ENCODE measurements at places on chromosomes 5 and 9.

- H3K27me3 ChIP-seq, result peaks cover 44% of the 10 kb centered on the region
- H3K4me3 ChIP-seq, result peak overlapping the region; percentile 79
- H3K36me3 ChIP-seq, result peaks cover 7% of the 10 kb centered on the region
Observed at GRCh38 chr5:129905473-129906176, 1.4 kb downstream of the CHSY3 start.

DNA sequence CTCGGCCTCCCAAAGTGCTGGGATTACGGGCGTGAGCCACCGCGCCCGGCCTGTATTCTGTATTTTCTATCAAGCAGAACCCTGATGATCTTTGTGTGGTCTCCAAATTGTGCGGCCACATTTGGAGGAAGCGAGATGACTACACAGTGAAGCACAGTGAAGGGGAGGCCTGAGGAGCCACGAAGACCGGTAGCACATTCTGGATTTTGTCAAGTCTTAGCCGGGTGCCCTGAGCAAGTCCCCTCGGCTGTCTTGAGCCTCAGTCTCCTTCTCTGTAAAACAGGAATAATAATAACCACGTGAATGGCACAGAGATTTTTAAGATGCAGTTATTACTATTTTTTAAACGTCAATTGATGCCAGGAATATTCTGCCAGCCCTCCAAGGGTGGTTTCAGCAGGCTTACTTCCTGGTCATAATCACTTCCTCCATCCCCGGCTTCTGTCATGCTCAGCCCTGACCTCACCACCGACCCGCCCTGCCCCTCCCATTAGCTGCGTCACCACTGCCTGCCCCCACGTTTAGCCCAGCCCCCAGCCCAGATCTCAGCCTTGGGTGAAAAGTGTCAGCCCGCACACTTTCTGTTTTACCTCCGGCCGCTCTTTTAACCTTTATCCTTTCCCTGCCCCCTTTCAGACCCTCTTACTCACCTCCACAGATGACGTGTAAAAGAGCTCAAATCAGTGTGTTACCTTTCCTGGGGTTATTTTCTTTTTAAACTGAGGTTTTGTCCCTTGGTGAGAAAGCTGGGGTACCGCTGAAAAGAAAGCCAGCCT is 27.0 kb upstream of the ERGIC1 start:
- no peaks in the 10 kb centered on the region for H3K27me3 ChIP-seq
- peaks cover 12% of the 10 kb centered on the region for H3K4me1 ChIP-seq
- DNase-seq, result peak; percentile 70
- H3K4me3 ChIP-seq, result peak overlapping the region; percentile 77
- no peaks in the 10 kb centered on the region for H3K36me3 ChIP-seq

DNA sequence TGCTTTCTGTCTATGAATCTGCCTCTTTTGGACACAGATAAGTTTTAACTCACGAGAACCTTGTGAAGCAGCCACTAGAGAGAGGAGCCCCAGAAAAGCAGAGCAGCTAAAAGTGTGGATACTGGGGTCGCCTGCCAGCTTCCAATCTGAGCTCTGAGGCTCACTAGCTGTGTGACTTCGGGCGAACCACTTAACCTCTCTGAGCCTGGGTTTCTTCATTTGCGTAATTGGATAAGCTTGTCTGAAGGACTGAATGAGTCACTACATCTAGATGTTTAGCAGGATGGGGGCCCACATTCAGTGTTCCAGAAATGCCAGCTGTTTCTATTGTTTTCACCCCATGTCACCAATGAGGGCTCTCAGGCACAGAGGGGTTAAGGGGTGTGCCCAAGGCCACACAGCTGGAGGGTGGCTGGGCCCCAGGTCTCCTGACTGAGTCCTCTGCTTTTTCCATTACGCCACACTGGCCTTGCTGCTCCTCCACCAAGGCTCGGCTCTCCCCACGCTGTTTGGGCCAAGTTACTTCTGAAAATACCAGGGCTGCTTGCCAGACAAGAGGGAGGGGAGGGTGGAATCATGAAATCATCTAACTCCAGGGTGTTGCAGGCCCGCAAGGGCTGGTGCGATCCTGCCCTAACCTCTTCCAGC is 36.2 kb downstream of the SH3PXD2B start:
- H3K36me3 ChIP-seq, result no peaks in the 10 kb centered on the region
- no peak overlapping the region for H3K4me3 ChIP-seq
- H3K27me3 ChIP-seq, result no peaks in the 10 kb centered on the region

GRCh38 chr5:176166427-176166826 is 71.8 kb upstream of the SIMC1 start:
- no peak overlapping the region for H3K4me3 ChIP-seq
- no peak for DNase-seq
- no peak overlapping the region for H3K27ac ChIP-seq
- peaks cover 34% of the 10 kb centered on the region for H3K27me3 ChIP-seq

DNA sequence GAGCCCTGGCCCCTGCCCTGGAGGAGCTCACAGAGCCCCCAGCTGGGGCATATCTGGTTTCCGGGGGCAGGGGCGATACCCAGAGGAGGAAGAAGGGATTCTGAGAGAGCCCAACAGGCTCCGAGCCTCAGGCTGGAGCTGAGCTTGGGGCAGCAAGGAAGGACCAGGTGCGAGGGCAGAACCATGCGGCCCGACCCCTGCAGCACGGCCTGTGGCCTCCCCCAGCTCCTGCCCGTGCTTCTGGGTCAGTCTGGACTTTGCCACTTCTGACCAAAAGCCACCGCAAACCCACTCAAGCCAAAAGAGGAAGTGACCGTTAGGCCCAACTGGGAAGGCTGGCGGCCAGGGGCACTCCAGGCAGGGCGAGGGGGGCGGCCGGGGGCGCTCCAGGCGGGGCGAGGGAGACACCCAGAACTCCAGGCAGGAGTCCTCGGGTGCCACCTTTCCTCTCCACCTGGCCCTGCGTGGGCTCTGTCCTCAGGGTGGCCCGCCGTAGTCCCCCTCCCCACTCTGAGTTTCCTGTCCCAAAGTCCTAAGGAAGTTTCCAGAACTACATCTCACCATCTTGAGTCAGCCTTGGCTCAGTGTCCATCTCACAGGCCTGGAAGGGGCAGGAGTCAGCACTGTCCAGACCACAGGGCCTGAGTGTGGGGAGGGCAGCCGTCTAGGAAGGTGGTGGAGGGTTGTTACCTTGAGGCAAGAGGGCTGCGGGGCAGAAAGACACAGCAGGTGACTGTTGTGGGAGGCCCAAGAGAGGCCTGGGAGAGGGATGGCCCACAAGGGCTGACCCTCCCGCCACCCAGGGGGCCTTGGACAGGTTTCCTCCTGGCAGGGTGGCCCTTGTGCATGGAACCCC is 946 bp upstream of the LTC4S start:
- no peak for DNase-seq
- peak overlapping the region; percentile 46 for H3K4me3 ChIP-seq
- H3K27me3 ChIP-seq, result no peaks in the 10 kb centered on the region
- H3K36me3 ChIP-seq, result peaks cover 14% of the 10 kb centered on the region
- H3K27ac ChIP-seq, result peak overlapping the region; percentile 80
- peaks cover 32% of the 10 kb centered on the region for H3K4me1 ChIP-seq

- DNase-seq, result no peak
- H3K4me3 ChIP-seq, result no peak overlapping the region
- H3K4me1 ChIP-seq, result no peaks in the 10 kb centered on the region
- H3K27me3 ChIP-seq, result peaks cover 14% of the 10 kb centered on the region
- no peak overlapping the region for H3K27ac ChIP-seq
Observed at GRCh38 chr9:34723141-34723540, 13.2 kb upstream of the CCL21 start.

- H3K27ac ChIP-seq, result no peak overlapping the region
- H3K36me3 ChIP-seq, result no peaks in the 10 kb centered on the region
- no peak for DNase-seq
- no peaks in the 10 kb centered on the region for H3K27me3 ChIP-seq
- H3K4me1 ChIP-seq, result no peaks in the 10 kb centered on the region
- H3K4me3 ChIP-seq, result no peak overlapping the region
Observed at GRCh38 chr5:120535900-120536299, 71.8 kb downstream of the PRR16 start.

DNA sequence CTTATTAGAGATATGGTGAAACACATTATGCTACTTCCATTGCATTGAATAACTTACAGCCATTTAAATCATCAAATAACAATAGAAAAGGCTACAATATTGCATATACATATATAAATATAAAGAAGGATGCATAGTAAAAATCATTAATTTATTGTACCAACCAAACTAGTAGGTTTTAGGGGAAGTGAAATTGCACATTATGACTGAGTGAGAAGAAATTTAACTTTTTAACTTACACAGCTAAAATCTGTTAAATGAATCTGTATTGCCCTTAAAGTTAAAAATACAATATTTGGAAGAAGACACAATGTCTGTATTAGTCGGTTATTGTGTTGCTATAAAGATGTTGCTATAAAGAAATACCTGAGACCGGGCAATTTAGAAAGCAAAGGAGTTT is 2073.7 kb upstream of the ACO1 start:
- DNase-seq, result no peak
- H3K4me3 ChIP-seq, result no peak overlapping the region
- H3K36me3 ChIP-seq, result no peaks in the 10 kb centered on the region
- no peak overlapping the region for H3K27ac ChIP-seq
- H3K4me1 ChIP-seq, result no peaks in the 10 kb centered on the region
- no peaks in the 10 kb centered on the region for H3K27me3 ChIP-seq

DNA sequence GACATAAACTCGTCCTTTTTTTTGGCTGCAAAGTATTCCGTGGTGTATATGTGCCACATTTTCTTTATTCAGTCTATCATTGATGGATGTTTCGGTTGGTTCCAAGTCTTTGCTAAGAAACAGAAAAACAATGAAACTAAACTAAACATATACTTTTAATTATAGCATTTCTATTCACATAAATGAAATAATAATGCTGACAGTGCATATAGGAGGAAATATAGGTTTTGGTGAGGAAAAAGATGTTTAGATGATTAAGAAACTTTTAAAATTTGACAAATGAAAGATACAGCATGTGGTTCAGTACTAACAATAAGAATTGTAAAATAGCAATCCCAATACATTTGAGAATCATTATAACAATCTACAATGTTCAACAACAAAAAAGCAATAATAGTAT is 1094.5 kb upstream of the CDH6 start:
- no peaks in the 10 kb centered on the region for H3K4me1 ChIP-seq
- no peak overlapping the region for H3K27ac ChIP-seq
- H3K4me3 ChIP-seq, result no peak overlapping the region
- no peak for DNase-seq

DNA sequence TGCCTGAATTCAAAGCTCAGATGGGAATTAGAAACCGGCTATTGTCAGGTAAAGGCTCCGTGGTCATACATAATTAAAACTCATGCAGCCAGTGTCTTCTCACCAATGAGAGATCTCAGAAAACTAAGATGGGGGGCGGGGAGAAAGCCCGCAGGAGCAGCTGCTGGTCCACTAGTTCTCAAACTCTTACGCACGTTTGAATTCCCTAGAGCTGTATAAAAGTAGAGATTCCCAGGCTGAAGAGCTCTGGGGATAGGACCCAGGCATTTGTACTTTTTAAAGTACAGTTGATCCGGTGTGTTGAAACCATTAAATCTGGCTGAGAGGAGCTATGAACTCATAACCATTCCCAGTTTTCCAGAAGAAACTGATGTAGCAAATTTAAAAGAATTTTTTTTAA is 68.5 kb downstream of the FRMD3 start:
- no peaks in the 10 kb centered on the region for H3K36me3 ChIP-seq
- H3K27me3 ChIP-seq, result no peaks in the 10 kb centered on the region
- no peak for DNase-seq
- H3K27ac ChIP-seq, result no peak overlapping the region
- peaks cover 9% of the 10 kb centered on the region for H3K4me1 ChIP-seq
- no peak overlapping the region for H3K4me3 ChIP-seq

DNA sequence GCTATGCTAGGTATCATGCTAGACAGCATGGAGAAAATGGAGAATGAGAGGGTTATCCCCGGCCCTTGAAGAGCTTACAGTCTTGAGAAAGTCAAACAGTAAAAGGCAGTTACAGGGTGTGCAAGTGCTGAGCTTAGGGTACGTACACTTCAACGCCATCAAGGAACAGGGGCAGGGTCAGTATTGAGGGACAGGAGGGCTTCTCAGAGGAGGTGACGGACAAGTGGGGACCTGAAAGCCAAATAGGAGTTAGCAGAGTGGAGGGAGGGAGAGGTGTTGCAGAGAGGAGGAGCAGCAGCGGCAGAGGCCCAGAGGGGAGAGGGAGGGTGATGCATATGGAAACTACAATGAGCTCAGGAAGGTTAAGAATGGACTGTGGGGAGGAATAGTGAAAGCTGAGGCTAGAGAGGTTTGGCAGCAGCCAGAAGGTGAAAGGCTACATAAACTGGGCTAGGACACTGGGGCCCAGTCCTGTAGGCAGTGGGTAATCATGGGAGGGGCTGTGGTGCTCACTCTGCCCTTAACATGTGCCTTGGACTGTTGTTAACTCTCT is 88.0 kb downstream of the NRG2 start:
- H3K27ac ChIP-seq, result no peak overlapping the region
- H3K27me3 ChIP-seq, result peaks cover 35% of the 10 kb centered on the region
- no peaks in the 10 kb centered on the region for H3K36me3 ChIP-seq
- H3K4me1 ChIP-seq, result no peaks in the 10 kb centered on the region
- no peak for DNase-seq

- H3K36me3 ChIP-seq, result no peaks in the 10 kb centered on the region
- no peaks in the 10 kb centered on the region for H3K4me1 ChIP-seq
- H3K27ac ChIP-seq, result no peak overlapping the region
- peaks cover 3% of the 10 kb centered on the region for H3K27me3 ChIP-seq
Observed at GRCh38 chr9:78566521-78566920, 269.6 kb downstream of the PSAT1 start.
